ENCODE measurements at places on chromosomes 1 and 21.

- DNase-seq = no peak
These were observed 28.7 kb upstream of the SLC2A5 start for GRCh38 chr1:9097947-9098705.

GRCh38 chr1:109979489-109980091 lies 5.0 kb upstream of the AHCYL1 start:
- no peak for DNase-seq

DNA sequence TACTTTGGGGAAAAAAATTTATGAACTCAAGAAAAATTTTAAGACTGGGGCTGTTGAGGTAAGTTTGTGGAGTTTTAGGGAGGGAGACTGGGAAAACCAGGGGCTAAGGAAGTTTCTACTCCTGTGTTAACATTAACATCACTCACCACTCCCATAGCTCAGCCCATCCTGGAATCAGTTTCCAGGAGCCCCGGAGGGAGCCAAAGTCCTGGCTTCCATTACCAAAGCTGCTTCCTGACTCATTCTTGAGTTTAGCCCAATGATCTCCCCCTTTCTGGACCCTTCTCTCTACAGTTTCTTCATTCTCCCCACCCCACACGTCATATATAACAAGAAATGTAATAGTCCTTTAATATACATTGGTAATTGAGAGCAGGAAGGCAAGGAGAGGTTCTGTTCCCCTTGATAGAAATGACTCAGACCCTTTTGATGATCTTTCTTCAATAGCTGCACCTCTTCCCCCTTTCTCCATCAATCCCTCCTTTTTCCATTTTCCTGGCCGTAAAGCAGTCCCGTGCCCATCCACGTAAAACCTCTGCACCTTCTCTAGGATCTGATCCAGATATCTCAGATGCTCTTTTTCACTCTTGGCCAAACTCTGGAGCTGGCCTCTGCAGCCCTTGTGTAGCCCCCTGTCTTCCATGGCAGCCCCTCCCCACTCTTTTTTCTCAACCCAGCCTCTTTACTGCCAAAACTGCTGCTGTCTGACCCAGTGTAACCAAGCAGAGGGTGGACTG lies 4.6 kb upstream of the PIAS3 start:
- no peak for DNase-seq

- no peak for DNase-seq
These were observed 3.7 kb downstream of the HSD11B1 start for GRCh38 chr1:209708297-209708696.

- no peak for DNase-seq
These were observed 84.9 kb upstream of the KCNK2 start for GRCh38 chr1:214997685-214998084.

DNA sequence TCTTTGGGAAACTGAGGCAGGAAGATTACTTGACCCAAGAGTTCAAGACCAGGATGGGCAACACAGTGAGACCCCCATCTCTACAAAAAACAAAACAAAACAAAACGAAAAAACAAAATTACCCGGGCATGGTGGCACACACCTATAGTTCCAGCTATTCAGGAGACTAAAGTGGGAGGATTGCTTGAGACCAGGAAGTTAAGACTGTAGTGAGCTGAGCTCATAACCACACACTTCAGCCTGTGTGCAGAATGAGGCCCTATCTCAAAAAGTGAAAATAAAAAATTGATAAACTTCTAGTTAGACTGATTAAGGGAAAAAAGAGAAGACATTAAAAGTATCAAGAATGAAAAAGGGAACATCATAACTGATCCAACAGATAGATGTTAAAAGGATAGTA lies 154.0 kb downstream of the RHOU start:
- no peak for DNase-seq

Data from activated CD4-positive, alpha-beta memory T cell treated with anti-CD3 and anti-CD28 coated beads for 36 hours (primary cell).